Kidney (tissue), 22 donors: ENCODE measurements at places on chromosomes 3 and 15. TPM values are rescaled to one million over a fixed set of nuclear protein-coding genes. Genes with fewer than 3 reads are reported as not detected.

OXSR1 gene
- polyA plus RNA-seq, result 16.7 TPM

SCAANT1 gene
- polyA plus RNA-seq, result not detected

ATXN7 gene
- polyA plus RNA-seq, result 1.4 TPM

APBA2 gene
- polyA plus RNA-seq, result 1.0 TPM

RNU5B-1 gene
- polyA plus RNA-seq, result not detected
